ENCODE measurements at places on chromosomes 12 and 14.

GRCh38 chr14:36944307-36945010 lies 227.9 kb downstream of the SLC25A21 start:
- DNase-seq = peak; percentile 22

DNA sequence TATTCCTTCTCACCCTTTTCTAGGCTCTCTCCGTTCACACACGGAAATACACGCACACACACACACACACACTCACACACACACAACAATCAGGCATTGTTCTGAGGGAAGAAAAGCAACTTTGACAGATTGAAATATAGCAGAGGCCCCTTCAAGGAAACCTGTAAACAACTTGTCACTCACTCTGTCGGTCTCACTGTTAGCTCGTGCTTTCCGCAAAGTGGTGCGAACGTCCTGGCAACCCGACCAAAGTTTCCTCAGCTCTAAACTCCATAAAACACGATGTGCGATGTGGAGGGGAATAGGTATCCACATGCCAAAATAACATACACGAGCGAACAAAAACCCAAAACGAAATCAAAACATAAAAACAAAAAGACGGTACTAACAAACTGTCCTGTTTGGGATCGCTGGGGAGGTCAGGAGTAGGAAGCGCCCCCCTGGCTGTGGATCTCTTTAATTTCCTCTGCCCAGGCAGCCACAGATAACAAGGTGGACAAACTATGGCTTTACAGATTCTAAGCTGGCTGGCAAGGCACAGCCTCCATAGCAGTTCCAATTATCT lies 822 bp upstream of the SOX5 start:
- no peak for DNase-seq

- DNase-seq = no peak
Measured at GRCh38 chr14:68264260-68264569, 444.6 kb downstream of the RAD51B start.

GRCh38 chr14:61720294-61720661 lies 25.0 kb downstream of the HIF1A start:
- DNase-seq = no peak

DNA sequence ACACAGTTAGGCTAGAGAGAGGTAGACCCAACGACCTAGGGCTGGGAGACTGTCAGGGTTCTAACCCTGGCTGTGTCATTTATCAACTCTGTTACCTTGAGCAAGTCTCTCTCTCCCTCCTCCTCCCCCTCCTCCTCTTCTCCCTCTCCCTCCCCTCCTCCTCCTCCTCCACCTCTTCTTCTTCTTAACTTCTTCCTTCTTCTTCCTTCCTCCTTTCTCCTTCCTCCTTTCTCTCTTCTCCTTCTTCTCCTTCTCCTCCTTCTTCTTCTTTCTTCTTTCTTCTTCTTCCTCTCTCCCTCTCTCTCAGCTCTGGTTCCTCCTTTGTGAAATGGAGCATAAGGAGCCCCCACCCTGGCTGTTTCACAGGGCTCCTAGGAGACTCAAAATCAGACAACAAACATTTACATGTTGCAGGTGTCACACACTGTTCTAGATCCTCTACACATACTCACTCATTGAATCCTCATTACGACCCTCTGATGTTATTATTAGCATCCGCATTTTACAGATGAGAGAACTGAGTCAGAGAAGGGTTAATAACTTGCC lies 2.2 kb upstream of the KCNH3 start:
- no peak for DNase-seq

DNA sequence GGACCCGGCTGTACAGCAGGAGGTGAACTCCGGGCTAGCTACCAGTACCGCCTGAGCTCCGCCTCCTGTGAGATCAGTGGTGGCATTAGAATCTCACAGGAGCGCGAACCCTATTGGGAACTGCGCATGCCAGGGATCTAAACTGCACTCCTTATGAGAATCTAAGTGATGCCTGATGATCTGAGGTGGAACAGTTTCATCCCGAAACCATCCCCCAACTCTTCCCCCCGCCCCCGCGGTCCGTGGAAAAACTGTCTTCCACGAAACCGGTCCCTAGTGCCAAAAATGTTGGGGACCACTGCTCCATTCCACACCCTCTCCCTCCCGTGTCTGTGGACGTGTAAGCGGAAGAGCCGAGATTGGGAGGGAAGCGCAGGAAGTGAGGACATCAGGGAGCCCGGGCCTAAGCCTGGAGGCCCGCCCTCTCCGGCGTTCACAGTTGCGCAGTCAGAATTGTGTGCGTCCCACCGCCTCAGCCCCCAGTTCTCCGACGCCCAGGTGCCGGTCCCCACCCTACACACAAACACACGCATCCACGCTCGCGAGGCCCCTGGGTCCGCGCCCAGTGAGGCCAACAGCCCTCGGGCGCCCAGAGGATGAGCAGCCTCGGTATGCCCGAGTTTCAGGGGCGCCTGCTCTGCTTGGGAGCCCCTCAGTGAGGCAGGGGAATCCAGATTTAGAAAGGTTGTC lies 1.8 kb upstream of the RNASE4 start:
- DNase-seq = peak; percentile 81

- DNase-seq = no peak
Measured at GRCh38 chr12:15278816-15279658, 43.3 kb upstream of the PTPRO start.

- no peak for DNase-seq
Measured at GRCh38 chr14:22564463-22564862, 24.6 kb downstream of the DAD1 start.

- no peak for DNase-seq
Measured at GRCh38 chr12:22499445-22499844, 44.9 kb downstream of the C2CD5 start.

- no peak for DNase-seq
Measured at GRCh38 chr12:11652351-11653040, 3.0 kb downstream of the ETV6 start.

DNA sequence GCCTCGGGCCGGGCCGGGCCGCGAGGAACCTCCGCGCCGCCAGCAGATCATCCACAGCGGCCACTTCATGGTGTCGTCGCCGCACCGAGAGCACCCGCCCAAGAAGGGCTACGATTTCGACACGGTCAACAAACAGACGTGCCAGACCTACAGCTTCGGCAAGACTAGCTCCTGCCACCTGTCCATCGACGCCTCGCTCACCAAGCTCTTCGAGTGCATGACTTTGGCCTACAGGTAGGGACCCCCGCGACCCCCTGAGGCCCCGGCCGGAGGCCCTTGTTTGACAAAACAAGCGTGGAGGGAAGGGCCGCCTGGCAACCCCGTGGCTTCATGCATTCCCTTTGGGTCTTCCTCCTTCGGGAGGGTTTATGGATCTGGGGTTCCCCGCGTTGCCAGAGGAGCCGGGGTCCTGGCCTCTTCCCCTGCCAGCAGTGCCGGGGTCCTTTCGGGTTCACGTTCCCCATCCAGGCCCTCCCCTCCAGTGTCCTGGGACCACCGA lies 526 bp downstream of the MLXIP start:
- peak; percentile 48 for DNase-seq

GRCh38 chr14:81178063-81178462 lies 42.7 kb downstream of the GTF2A1 start:
- DNase-seq = no peak

DNA sequence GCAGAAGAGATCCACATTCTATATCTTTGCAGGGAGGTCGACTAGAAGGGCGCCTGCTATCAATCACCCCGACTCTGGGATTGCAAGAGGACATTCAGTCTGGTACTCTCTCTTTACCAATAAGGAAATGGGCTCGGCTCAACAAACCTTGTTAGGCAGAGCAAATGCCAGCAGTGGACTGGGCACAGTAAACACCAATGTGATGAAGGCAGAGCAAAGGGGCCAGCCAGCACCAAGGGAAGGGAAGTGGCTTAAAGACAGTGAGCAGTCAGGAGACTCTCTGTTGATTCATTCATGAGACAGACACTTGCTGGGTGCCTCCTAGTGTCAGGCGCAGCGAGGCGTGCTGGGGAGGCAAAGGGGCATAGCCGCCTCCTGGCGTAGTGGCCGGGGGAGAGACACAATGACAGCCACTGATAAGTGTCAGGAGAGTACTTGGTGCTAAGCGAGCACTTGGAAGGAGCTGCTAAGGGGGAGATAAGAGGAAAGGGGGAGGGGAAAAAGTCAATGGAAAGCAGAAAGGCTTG lies 34.1 kb downstream of the TMCC3 start:
- DNase-seq = peak; percentile 65

DNA sequence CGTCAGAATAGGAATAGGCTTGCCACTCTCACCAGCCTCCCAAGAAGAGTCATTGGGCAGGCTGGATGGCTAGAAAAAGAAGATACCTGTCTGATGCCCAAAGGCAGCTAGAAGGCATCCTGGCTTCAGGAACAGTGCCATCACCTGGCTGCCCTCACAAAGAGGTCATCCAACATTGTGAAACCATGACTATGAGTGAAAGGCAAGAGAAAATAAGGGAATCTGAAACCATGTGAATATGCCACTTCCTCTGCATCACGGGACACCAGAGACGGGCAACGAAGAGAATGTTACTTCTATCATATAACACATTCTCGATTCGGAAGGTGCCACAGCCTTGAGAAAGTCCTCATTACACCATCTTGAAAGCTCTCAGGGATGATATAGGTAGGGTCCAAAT lies 182.0 kb downstream of the DAD1 start:
- DNase-seq = no peak

DNA sequence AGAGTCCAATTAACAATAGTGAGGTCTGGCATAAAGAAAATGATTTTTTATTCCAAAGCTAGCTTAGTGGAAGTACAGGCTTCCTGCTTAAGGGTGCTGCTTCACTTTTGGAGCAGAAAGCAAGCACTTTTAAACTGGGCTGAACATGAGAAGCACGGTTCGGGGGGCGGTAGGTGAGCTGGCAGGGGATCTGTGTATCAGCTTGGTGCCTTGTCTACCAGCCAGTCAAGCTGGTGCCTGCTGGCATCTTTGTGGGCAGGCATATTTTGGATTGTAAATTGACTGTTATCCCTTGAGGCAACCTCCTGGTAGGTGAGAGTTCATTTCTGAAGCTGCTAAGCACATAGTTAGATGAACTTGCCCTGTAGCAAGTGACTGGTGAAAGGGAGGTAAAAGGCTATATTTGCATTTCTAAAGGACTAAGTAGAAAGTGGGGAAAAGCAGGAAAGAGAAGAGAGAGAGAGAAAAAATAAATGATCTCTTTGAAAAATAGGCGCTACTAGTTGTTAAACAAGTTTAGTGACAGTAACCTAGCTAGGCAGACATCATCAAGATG lies 121.1 kb upstream of the SYT10 start:
- DNase-seq = no peak

DNA sequence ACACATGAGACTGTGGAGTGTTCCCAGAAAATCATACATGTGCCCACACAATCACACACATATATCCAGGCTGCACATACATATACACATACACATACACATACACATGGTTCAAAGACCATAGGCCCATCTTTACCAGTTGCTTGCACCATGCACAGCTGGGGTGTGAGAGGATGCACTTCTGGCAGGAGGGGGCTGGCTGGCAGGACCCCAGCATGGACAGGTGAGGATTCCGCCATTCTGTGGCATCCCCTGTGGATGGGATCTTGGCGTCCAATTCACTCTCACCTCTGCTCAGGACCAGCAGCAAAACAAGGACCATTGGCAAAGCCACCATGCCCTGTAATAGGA lies 7.0 kb downstream of the ITGB7 start:
- no peak for DNase-seq

- no peak for DNase-seq
Measured at GRCh38 chr14:42877716-42878115, 1271.0 kb downstream of the LRFN5 start.

GRCh38 chr14:103023881-103024473 lies 33.4 kb downstream of the CDC42BPB start:
- DNase-seq = no peak

GRCh38 chr12:77865178-77865577 lies 34.5 kb downstream of the NAV3 start:
- DNase-seq = no peak

- DNase-seq = no peak
Measured at GRCh38 chr12:25824734-25825133, 133.7 kb upstream of the RASSF8 start.

- DNase-seq = no peak
Measured at GRCh38 chr12:119406308-119406707, 71.8 kb downstream of the CCDC60 start.

DNA sequence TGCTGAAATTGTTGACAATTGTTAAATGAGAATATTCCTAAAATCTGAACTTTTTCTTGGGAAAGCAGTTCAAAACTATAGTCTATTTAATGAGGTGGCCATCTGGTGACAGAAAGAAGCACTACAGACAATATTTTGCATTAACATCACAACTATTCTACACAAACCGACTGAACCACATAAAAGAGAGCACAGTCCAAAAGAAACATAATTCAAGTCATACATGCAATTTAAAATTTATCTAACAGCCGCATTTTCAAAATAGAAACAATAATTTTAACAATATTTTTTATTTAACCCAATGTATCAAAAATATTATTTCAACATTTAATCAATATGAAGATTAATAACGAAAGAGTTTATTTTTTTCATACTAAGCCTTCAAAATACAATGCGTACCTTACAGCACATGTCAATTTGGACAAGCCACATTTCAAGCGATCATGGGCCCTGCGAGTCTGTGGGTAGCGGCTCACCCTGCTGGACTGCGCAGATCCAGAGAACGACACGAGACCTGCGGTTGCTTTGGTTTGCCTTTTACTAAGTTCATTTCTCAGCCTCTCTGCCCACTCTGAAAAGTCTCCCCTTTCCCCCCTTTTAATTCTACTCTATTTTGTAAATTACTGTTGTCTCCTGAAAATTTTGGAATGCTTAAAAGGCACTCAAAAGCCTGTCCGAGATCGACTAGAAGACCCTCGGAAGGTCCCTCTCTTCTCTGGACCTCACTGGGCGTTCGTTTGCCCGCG lies 947 bp upstream of the LRRC9 start:
- peak; percentile 28 for DNase-seq

- DNase-seq = no peak
Measured at GRCh38 chr12:32155961-32156529, 49.4 kb downstream of the BICD1 start.

GRCh38 chr12:4228122-4228580 lies 45.4 kb upstream of the CCND2 start:
- no peak for DNase-seq

GRCh38 chr12:13365748-13366366 lies 169.3 kb downstream of the EMP1 start:
- no peak for DNase-seq

DNA sequence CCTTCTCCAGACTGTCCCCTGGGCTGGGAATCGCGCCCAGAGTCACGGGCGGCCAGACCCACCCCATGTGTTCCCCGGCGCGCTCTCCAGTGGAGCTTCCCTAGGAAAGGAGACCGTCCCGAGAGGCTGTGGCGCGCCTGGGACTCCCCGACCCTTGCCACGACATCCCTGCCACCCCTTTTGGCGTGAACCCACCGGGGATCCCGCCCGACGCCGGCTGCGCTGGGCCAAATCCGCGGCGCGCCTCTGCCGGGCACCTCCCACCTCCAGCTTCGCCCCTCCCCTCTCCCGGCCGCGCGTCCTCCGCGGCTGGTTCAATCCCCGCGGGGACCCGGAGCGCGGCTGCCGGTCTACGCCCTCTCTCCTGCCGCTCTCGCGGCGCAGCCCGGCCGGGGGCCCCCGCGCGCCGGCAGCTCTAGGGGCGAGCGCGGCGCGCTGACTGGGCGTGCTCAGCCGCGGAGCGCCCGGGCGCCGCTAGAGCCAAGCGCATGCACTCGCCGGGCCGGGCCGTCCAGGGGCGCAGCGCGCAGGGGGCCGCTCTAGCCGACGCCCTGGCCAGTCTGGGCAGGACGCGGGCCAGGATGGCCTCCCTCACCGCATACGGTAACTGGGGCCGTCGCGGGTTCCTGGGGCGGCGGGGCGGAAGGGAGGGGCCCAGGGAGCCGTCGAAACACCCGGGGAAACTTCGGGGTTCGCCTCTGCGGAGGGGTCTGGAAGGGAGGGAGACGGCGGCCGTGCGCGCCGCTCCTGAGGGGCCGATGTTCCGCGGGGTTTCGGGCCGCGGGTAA lies 77.4 kb upstream of the ANO4 start:
- no peak for DNase-seq
